ENCODE measurements at places on chromosomes 16 and 17. TPM values are rescaled to one million over a fixed set of nuclear protein-coding genes. Genes with fewer than 3 reads are reported as not detected.

Gene CNGB1
- 13.0 TPM for total RNA-seq

Gene GAN
- total RNA-seq, result 14.3 TPM

Gene KLHL11
- 16.1 TPM for total RNA-seq

Gene CD19
- not detected for total RNA-seq

Gene USP6
- total RNA-seq, result 2.5 TPM

Gene GGNBP2
- total RNA-seq, result 58.2 TPM

Gene CALB2
- total RNA-seq, result 5.3 TPM

Gene NGFR
- 15.2 TPM for total RNA-seq

Gene C16orf74
- not detected for total RNA-seq

Gene CDRT4
- 5.0 TPM for total RNA-seq

Gene CHST5
- not detected for total RNA-seq

Gene HS3ST3B1
- 1.8 TPM for total RNA-seq

Gene NAE1
- total RNA-seq, result 42.4 TPM

All from sigmoid colon (tissue), 7 donors.